ENCODE measurements at places on chromosomes 3 and 15.
A peak's percentile ranks its signal among the peaks of the same experiment; 100 is the strongest.

- no peak for DNase-seq
These were observed 247.1 kb downstream of the KLF13 start for GRCh38 chr15:31573759-31574158.

- no peak for DNase-seq
These were observed 13.2 kb upstream of the ZBTB20 start for GRCh38 chr3:115160295-115160694.

DNA sequence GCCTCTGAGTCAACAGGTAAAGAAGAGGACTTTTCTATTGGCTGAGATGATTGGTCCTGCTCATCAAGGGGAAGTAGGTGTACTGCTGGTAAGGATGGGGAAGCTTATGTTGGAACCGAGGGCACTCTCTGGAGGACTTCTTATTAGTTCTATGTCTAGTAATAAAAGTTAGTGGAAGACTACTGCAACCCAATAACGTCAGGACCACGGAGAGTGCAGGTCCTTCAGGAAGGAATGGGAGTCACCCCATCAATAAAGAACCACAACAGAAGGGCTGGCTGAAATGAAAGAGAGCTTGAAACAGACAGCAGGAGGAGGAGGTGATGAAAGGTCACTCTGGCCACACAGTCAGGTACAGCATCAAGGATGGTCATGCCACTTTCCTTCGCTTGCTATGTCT, 68.8 kb upstream of the PRR23E start:
- no peak for DNase-seq

DNA sequence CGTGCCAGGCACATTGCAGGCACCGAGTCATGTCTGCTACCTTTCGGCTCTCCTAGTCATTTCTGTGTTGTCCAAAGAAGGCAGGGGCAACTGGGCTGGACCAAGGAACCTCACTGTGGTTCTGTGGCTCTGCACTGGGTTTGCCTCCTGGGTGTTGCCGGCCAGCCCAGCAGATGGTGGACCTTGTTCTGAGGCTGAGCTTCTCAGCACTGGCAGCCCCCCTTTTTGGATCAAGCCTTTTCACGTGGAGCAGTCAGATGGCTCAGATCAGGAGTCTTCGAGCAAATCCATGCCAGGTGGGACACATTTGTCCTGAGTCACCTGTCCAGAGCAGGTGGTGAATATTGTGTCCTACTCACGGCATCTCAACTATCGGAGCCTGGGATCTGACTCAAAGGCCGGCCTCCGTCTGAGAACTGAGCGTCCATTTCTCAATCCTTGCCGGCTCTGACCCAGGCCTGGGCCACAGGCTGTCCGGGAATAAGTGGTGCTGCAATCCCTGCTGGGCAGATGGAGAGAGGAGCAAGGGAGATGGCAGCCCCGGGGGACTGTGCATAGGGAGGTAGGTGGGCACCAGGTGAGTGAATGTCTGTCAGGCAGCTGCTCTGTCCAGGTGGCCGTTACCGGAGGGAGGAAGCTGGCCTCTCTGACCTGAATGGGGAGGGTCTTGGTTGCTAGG, at the start of gene IL16:
Gene IL16 (plus strand): TSS at position 304 of the 679 bp plus-strand sequence. CDS start 28,521 bp downstream, outside the sequence.
- DNase-seq, result no peak

DNA sequence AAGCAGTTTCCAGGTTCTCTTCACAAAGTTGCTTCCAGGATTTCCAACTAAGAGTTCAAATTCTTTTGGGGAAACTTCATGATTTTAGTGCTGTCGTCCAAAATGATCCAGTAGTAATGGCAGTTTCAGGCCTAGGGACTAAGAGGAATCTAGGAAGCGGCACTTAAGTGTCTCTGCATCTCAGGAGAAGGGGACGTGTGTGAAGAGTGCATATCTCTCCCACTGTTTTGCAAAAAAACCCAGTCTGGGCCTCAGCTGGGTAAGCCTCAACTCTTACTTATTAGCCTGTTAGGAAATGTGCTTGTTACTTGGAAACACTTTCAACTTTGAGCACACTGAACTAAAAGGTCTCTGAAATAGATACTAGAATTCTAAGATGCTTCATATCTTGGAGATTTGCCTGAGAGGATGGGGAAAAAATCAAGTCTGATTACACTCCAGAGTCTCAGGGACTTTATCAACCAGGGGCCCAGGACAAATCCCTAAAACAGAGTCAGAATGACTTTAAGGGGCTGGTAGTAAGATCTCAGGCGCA, 81.8 kb downstream of the WDR76 start:
- DNase-seq, result no peak

DNA sequence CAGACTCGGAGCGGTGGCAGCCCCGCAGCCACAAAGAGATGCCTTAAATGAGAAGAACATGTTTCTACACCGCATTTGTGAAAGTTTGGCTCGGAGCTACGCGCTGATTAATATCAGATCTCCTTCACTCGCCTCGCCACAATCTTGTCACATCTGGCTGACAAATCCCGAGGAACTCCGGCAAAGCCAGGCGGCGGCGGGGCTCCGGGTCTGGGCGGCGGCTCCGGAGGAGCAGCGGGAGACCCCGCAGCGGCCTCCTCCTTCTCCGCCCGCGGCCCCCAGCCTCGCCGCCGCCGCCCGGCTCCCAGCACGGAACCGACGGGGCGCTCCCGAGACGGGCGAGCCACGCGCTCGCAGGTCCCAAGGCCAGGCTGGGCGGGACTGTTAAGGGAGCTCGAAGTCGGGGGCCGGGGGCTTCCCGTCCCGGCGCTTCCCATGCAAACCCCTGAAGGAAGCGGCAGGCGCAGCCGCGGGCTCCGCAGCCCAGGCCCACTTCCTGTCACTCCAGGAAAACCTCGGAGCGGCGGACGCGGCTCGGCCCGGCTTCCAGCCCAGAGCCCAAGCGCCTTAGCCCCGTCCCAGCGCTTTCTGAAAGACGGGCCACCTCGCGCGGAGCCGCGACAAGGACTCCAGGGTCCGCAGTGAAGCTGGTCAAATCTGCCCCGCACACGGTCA, 1.2 kb downstream of the BNC1 start:
- DNase-seq, result peak; percentile 9

DNA sequence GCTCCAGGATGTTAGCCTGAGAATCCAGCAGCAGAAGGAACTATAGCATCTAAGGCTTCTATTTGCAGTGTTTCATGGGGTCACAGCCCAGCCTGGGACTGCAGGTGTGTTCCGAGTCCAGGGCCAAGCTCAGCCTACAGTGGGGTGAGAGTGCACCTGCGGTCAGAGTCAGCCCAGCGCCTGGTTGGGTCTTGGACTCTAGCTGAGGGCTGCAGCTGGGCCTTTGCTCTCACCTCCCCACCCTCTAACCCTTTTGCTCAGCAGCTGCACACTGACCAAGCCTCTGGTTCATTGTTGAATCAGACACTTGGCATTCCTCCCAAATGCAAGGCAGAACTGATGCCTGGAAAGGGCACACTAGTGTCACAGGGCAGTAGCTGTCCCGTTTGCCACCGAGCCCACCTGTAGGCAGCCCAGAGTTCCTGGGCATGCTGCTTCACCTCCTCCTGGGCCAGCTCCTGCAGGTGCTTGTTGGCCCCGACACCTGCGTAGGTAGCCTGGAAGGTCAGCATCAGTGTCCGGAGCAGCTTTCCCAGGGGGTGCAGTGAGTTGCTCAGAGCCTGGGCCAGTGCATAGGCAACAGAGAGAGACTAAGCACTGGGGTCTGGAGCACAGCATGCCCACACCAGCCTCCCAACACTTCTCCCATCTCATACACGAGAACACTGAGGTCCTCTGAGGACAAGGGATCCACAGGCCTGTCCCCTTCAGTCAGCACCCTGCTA, 17.5 kb downstream of the ALS2CL start:
- no peak for DNase-seq

DNA sequence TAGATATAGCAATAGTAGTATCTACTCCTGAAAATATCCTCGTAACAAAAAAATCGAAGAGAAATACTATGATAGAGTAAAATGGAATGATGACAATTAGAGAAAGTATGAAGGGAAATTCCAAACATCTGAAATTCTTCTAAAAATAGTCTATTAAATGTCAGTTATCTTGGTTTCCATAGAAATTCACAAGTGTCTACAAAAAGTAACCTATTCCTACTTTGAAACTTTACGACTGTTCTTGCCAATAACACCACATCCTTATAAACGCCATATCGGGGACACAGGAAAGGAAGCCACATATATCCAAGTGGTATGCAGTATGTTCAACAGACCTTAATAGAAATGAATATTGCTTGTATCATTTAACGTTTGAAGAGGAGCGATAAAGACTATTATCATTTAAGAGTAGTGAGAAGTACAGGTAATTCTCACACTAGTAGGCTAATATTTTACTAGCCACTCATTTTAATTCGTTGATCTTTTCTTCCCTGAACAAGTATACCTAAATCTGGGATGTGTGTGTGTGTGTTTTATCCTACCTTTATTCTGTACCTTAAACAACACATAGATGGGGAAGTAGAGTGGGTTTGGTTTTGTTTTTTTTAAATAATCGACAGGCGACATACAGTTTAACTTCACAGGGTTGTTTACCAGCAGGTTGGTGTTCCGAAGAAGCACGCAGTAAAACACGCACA, 1.2 kb downstream of the GPR176 start:
- no peak for DNase-seq

DNA sequence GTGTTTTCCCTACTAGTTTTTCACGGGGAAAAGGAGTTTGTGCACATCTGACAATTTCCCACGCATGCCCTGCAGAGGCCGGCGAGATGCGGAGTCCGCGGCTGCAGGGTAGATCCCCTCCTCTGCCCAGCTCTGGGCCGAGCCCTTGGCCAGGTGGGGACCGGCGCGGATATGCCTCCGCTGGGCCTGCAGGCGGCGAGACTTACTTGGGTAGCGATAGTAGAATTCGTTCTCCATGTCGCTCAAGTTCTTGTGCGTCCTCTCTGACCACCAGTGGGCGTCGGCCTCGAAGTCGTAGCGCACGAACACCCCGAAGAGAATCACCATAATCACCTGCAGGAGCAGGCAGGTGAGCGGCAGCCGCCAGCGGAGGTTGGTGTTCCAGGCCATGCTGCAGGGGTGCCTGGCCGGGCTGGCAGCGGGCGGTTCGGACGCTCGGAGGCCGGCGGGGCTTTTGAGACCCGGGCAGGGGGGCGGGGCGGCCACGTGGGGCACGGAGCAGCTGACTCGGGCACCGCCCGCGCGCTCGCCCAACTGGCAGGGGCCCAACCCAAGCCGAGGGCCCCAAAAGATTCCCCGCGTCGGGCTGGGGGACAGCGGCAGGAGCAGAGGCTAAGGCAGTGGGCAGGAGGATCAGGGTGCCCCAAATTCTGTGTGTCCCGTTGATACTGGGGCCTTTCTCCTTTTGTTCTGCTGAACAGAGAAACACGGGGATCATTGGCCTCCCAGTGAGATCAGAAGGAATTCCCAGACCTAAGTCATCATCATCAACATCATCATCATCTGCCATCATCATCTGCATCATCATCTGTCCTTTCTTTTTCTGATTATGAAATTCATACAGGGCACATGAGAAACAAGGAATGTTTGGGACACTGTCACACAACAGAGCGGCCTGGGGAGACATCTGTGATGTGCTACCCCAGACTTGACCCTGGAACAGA, at the start of gene RHCG:
Gene RHCG (minus strand): TSS at position 429 of the 944 bp plus-strand sequence. CDS start 39 bp downstream, at position 390.
- peak; percentile 6 for DNase-seq

DNA sequence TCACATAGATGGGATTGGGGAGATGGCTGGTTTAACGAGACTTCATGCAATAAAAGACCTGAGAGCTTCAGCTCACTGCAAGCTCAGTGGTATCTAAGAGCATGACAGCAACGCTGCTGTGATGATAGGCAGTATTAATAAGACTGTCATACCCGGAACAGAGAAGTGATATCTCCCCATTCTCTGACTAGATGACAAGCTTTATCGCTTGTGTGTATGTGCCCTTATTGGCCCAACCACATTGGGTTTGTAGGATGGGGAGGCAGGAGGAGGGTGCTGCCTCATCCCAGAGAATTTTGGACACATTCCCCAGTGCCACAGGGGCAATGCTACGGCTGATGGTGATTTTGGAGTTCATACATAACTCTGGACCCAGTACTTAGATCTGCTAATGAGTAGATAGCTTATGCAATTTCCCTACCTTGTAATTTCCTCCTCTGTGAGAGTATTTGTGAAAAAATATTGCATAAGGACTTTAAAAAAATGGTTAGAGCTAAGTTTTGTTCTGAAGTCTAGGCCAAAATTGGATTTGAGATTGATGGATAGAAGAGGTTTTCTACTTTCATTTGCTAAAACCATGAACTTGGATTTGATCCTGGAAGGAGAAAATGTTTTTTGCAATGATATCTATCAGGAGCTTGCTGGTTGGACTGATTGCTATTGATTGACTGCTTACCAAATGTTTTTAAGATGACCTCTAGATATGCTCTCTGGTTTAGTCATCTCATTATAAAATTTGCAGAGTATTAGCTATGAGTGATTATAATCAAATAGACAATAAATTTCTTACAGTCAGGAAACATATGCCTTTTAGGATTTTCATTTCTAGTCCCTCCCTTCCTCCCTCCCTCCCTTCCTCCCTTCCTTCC, 14.0 kb upstream of the TMEM212 start:
- DNase-seq, result no peak

DNA sequence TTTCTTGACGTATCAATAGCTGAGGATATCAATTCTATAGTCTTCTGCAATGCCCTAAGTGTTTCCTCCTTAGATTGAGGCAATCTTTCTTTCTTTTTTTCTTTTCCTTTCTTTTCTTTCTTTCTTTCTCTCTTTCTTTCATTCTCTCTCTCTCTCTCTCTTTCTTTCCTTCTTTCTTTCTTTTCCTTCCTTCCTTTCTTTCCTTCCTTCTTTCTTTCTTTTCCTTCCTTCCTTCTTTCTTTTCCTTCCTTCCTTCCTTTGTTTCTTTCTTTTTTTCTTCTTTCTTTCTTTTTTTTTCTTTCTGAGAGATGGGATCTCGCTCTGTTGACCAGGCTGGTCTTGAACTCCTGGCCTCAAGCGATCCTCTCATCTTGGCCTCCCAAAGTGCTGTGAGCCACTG, 10.0 kb upstream of the DNAAF4 start:
- no peak for DNase-seq

GRCh38 chr15:92914103-92914499, 14.0 kb downstream of the CHD2 start:
- DNase-seq, result no peak

- DNase-seq, result no peak
These were observed 43.5 kb downstream of the UBE2E2 start for GRCh38 chr3:23246651-23247050.

DNA sequence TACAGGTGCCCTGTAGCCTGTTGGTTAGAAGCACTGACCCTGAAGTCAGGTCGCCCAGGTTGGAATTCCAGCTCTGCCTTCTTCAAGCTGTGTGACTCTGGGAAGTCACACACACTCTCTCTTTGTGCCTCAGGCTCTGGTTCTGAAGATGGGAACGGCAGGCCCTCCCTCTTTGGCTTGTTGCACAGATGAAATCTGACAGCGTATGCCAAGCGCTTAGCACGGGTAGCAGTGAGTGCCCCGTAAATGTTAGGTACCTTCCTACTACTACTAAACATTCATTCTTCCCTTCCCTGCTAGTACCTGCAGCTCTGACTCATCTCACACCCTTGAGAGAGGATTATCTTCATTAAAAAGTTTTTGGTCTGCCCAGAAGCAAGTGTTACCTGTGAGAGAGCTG, 139.0 kb downstream of the PGPEP1L start:
- DNase-seq, result no peak

GRCh38 chr3:148008591-148008990, 599.4 kb downstream of the ZIC1 start:
- DNase-seq, result no peak

DNA sequence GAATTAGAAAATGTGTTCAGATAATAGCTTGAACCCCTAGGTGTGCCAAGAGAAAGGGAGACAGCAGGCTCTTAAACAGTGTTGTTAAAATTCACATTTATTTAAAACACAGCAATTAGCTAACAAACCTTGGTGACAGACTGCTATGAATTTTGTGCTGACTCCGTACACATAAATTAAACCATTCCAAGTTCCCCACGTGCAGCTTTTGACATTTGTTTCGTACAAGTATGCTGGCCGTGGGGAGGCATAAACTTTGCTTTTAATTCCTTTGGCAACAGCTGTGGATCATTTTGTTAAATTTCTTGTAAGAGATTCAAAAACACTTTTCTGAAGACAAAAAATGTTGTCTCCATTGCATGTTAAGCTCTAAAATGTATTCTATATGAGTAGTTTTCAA, 465.3 kb downstream of the FGF12 start:
- no peak for DNase-seq

Data from activated CD4-positive, alpha-beta T cell treated with anti-CD3 and anti-CD28 coated beads, Interleukin-2, amount 50 U/mL, for 48 hours (primary cell).